ENCODE measurements at places on chromosomes 16 and 17.

- DNase-seq = no peak
Observed at GRCh38 chr17:35021520-35022380, 41.4 kb downstream of the LIG3 start.

DNA sequence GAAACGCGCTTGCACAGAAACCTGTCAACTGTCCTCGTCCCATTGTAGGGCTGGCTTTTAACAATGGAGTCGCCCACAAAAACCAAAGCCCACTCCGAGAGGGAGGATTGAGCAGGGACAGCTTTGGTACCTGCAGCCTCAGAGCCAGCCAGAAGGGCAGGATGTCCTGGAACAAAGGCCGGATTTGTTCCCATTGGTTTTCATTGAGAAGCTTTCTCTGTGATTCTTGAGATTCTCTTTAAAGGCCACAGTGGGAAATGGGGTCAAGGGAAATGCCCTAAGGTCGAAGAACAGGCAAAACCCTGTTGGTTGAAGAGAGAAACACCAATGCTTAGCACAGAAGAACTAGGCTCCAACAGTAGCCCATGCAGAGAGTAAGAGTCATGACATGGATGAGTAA is 65.4 kb downstream of the C16orf78 start:
- no peak for DNase-seq

- no peak for DNase-seq
Observed at GRCh38 chr17:81727324-81728031, 15.4 kb downstream of the SLC25A10 start.

- no peak for DNase-seq
Observed at GRCh38 chr17:751269-752001, 629 bp downstream of the GEMIN4 start.

DNA sequence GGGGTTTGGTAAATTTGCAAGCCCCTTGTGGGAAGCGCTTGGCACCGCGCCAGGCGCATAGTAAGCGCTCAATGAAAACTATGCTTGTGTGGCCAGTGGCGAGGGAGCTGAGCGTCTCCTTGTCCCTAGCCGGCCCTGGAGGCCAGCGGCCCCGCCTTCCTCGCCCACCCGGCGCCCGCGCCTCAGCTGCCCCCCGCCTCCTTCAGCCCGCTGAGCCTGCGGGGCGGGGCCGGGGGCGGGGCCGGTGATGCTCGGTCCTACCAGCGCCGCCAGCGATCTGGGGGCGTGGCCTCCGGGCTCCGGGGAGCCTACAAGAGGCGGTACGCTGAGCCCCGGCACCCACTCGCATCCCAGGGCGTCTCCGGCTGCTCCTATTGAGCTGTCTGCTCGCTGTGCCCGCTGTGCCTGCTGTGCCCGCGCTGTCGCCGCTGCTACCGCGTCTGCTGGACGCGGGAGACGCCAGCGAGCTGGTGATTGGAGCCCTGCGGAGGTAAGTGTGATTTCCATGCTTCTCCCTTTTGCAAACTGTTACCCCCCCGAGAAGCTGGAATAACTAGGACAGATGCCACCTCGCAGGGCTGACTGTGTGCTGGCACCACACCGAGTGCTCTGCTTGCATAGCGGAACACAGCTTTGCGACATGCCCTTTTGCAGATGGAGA is at the start of gene CRISPLD2:
TSS of gene CRISPLD2 (plus strand) at position 342 of the 661 bp plus-strand sequence. CDS start 18,511 bp downstream, outside the sequence.
- DNase-seq = peak; percentile 89
